ENCODE measurements at places on chromosomes 6 and 20.
A peak's percentile ranks its signal among the peaks of the same experiment; 100 is the strongest.

- no peak for DNase-seq
Measured at GRCh38 chr6:166478782-166479592, 96.2 kb upstream of the MPC1 start.

- DNase-seq = no peak
Measured at GRCh38 chr6:91198588-91199255, 611.9 kb upstream of the MAP3K7 start.

- no peak for DNase-seq
Measured at GRCh38 chr6:36285187-36285671, 15.4 kb downstream of the PNPLA1 start.

GRCh38 chr20:32207626-32208498, at the start of the genes PLAGL2 and POFUT1:
Gene PLAGL2 (minus strand): TSS chr20:32207743. CDS start chr20:32202178, 5,565 bp downstream.
Gene POFUT1 (plus strand): TSS chr20:32207880. CDS start chr20:32207942, 62 bp downstream.
- peak; percentile 40 for DNase-seq

DNA sequence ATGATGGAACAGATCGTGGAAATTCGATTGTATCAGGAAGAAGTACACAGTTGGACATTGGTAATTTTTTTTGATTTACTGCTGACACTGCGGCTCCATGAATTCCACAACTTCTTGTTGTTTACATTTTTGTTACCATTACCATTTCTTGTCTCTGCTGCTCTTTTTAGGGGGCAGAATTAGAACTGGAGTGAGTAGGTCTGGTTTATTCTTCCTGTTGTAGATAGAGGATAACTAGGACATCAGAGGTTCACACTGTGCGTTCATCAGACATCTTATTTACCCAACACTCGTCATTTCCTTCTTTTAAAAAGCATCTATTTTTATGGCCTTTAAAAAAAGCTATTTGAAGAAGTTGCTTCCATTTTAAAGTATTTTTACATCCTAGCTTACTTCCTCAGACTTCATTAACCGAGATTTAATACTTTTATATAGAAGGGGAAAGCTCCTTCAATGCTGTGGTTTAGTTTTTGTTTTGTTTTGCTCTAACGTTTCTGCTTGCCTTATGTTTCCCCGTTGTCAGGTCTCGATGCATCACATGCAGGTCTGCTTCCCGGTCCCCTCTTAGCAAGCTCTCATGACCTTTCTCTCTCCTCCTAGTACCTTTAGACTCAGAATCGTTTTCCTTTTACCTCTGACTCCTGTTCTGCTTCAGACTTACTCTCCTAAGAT, 139.1 kb downstream of the ARID1B start:
- DNase-seq = no peak

DNA sequence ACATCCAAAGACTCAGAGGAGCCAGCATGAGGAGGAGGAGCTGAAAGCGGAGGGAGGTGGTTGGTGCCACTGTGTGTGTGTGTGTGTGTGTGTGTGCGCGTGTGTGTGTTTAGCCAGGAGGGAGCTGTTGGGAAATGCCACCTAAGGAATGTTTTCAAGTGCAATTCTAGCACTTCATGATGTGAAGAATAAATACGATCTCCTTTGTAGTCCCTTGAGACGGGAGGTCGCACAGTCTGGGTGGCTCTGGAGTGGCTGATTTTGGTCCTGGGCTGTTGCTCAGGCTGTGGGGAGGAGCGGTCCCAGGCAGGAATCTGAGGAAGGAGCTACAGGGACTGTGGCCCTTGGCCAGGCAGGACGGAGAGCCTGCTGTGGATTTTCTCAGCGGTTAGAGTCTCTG, 93.7 kb downstream of the PPP1R14C start:
- no peak for DNase-seq

DNA sequence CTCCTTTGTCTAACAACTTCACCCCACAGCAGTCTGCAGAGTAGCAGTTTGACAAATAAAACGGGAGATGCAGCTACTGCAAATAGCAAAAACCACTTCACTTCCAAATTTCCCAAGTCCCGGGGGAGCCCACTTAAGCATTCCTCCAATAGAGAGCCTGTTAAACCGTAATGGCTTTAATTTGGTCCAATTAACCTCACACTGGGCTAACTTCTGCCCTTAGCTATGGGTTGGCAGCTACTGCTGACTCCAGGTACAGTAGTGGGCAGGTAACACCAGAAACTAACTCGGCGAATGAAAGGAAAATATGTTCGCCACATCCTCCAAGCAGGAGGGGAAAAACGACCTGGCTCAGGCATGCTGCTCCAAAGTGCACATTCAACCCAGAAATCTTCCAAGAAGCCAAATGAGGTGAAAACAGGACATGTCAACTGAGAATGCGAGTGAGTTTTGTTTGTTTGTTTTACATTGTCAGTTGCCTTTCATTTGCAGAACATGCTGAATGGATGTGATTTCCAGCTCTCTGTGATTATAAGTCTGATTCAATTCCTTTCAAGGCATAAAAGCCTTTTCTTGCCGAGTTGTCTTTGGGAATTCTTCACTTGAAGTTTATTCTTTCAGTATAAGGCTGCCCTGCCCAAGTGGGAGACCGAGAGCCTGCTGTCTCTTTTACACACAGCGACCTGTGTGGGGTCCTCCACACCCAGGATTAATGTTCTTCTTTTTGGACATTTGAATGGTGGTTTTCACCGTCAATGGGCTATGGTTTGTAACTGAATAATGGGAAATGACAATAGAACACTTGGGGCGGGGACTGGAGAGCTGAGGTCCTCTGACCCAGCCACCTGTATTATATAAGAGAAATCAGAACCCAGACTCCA, 117.3 kb upstream of the ARMC2 start:
- DNase-seq = no peak

GRCh38 chr6:21842875-21843645, 249.5 kb downstream of the SOX4 start:
- no peak for DNase-seq

DNA sequence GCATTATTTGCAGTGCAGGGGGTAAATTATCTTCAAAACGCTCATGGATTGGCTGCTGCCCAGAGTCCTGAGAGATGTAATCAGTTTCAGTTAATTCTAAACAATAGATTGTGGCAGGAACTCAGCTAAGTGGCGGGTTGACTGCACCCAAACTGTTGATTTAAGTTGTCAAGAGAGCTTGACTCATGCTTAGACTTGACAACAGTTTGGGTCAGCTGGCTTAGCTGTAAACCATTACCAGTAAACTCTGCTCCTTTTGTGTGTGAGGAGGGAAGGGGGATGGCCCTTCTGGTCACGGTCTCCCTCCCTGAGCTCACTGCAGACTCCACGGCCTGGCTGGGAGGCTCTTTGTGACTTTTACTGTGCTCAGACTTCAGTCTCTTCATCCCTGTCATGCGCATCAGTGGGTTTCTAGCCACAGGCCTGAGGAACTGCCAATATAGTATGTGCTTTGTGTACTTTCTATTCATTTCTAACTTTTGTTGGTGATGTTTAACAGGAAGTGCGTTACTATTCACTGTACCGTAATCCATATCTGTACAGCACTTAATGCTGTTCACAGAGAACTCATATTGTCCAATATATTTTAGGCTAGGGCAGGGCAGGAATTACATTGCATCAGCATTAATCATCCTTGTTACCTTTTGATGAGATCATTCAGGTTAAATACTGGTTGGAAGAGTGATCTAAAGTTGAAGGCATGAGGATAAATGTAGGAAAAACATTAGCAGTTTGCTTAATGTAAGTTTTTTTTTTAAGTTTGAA, 488.3 kb downstream of the CDKAL1 start:
- peak; percentile 98 for DNase-seq

DNA sequence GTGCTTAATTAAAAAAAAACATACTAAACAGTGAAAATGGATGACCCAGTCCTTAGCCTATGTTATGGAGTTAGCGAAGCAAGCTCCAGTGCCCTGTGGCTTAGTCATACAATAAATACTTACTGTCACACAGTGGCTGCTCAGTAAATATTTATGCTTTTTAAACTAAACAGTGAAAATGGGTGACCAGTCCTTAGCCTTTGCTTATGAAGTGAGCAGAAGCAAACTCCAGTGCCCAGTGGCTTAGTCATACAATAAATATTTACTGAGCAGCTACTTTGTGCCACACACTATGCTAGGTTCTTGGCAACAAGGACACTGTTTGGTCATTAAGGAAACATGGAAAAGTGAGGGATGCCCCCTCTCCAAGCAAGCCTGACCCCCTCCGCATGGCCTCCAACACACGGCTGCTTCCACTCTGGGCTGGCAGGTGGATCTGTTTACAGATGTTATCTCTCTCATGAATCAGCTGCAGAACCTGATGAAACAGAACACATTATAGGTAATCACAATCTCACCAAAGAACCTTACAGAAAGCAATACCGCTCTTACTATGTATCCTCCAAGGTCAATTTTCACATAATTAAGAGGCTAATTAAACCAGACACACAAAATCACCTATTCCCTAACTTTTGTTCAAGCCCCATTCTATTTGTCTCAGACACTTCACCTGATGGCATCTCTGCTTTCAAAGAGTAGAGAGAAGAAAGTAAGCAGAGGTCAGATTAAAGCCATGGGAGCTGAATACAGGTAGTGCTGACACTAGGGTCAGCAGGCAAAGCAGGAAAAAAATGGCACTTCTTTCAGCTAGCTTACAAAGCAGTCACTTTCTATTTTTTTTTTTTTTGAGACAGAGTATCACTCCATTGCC, 27.3 kb downstream of the CDK5RAP1 start:
- no peak for DNase-seq

DNA sequence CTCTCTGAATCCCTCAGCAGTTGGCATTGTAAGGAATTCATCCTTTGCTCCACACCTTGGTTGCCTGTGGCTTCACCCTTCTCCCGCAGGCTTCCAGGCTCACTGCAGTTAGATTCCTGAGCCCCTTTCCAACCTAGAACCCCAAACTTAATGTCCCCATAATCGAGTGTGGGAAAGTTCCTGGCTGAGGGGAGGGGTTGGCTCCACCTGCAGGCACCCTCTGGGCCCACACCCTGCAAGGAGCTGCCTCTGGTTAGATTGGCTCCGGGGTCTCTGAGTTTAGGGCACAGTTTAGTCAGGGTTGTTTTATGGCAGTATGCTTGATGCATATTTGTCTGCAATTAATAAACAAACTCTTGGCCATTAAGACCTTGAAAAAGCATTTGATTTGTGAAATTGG, 63.4 kb downstream of the MTHFD1L start:
- DNase-seq = no peak

GRCh38 chr6:94289131-94289530, 869.8 kb upstream of the EPHA7 start:
- no peak for DNase-seq

DNA sequence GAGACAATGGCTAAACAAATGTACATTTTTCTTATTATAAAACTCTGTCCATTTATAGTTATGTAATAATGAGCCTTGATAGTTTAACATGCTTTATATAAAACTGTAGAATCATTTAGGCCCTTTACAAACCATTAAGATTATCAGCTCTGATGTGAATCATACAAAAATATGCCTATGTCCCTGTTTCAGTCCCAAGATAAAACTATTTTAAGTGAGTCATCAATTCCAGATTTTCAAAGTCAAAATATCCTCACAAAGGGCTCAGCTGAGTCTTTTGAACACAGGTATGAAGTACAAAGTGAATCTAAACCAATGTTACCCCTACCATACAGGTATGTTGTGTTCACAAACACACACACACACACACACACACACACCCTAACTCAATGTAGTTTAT, 88.0 kb downstream of the PTPRK start:
- DNase-seq = peak; percentile 6

DNA sequence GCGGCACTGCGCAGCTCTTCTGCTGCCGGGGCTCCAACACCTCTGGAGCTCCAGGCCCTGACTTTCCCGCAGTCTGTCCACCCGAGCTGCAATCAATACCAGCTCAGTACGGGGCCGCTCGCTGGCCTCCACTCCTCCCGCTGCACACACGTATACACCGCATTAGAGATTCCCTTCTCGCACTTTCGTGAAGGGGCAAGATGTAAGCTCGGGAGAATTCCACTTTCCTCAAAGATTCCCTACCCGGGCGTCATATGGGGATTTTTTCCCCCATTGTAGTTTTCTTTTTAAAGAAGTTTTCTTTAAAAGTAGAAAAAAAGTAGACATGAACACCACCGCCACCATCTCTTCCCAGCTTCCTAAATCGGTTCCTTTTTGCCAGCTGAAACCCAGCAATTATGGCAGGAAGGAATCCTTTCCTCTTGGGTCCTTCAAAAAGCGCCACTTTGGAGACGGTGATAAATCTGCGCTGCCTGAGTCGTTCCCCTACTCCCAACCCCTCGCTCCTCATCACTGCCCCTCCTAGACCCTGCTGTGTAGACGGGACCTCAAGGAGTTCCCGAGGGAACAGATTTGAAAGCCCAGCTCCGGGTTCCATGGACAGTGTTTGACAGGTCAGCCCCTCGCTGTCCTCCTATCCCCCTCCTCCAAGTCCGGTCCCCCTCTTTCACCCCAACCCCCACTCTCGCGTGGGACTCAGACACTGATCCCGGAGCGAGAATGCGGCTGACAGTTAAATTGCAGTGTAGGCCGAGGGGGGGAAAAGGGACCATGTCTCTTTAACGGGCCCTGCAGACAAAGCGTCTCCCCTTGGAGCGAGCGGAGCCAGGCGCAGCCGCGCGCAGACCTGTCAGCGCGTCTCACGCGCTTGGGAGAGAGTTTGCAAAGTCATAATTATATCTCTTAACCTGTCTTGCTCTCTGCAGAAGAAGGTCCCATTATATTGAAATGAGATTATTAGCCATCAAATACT, 39.5 kb downstream of the NCR2 start:
- peak; percentile 14 for DNase-seq

DNA sequence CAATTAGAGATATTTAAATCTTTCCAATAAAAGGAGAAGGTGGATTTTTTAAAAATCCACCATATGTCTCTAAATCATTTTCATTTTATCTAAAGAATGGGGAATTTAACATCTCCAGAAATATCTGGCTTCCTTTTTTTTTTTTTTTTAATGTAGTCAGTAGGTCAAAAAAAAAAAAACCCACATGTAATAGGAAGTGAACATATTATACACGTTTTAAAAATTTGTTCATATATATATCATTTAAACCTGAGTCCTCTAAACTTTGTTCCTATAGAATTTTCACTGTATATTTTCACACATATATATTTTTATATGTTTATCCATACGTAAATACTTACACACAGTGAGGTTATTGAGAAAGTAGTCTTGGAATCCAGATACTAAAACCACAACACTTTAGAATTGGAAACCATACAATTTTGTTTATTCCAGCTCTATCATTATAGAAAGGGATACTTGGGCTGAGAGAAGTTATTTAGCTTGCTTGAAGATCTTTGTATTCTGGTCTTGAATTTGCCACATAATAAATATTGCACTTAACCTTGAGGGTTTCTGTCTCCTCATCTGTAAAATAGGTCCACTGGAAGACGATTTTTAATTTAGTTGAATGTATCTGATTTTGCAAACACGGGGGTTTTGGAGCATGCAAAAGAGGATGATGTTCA, 62.1 kb upstream of the ZNF217 start:
- no peak for DNase-seq

DNA sequence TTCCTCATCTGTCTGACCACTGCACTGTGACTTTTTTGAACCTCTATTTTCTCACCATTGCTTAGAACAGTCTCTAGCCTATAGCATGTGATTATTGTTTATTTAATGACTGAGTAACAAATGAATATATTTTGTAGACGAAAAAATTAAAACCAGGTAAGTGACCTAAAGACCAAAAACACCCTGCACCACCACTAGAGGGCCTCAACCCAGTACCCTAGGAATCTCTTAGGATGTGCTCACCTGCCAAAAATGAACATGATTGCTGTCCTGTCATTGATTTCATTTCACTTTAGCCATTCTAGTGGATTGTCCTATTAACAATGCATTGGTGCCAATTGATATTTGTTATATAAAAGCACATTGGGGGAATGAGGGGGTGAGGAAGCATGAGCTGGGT, 199.1 kb downstream of the COL9A1 start:
- DNase-seq = no peak
